Activated naive CD8-positive, alpha-beta T cell treated with anti-CD3 and anti-CD28 coated beads, Interleukin-2, amount 50 U/mL, for 16 hours (primary cell): ENCODE measurements at places on chromosomes 2 and 18.
A peak's percentile ranks its signal among the peaks of the same experiment; 100 is the strongest.

DNA sequence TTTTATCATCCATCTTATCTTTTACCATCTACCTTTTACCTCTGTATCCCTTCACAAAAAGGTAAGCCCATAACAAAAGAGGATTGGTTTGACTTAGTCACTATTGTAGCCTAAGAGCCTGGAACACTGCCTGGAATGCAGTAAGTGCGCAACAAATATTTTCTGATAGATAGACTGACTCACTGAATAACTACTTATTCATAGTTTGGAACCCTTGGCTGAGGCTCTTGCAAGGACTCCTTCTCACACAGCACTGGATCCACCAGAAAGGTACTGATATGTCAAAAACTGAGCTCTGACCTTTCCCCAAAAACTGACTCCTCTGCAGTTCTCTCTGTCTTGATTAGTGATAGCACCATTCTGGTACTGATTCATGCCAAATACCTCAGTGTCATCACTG, 426.7 kb downstream of the SETBP1 start:
- DNase-seq, result no peak

DNA sequence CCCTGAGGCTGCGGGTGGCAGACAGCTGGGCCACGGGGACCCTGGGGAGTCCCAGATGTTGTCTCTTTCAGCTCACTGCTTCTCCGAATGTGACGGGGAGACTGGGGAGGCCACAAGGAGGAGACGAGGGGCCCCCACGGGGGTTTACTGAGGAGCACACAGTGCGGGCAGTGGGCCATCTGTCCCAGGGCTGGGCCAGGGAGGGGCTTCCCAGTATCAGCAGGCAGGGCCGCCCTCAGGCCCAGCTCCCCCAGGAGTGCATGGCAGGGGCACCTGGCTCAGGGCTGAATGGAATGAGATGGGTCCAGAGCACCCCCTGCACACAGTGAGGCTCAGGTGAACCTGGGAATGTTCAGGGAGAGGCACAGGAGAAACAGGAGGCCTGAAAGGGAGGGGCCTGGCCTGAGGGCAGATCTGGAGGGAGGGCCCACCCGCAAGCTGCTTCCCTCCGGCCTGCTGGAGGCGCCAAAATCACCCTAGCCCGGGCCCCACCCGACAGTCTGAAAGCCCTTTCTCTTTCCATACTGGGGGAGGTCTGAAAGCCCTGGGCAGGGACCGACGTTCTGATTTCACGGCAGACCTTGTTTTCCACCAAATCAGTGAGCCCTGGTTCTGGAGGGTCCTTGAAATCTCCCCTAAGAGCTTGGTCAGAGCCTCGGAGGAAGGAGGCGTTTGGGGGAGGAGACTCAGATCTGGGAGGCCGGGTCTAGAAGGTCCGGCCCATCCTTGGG, 35.5 kb upstream of the PTMA start:
- no peak for DNase-seq

DNA sequence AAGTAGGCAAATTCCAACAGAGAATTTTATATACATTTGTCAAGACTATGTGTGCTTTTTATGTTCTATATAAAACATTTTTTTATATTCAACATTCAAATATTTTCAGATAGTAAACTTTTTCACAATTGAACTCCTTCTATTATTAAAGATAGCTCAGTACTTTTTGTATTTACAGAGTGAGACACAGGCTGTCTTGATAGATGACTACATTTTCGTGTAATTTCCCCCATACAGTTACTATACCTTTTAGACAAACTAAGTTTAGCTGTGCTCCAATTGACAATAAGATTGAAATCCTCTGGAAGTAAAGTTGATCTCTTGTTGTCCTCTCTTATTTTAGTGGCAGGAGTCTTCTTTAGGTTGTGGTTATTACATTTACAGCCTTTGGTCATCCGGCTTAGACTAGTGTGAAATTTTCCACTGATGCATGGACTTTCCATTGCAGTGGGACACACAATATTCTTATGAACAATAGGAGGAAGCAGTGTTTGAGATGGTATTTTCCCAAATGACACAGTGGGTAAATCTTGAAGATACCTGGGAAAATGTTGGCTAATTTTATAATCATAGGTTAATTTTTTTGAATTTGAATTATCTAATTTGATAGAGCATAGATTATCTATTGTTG, 21.0 kb downstream of the ZSWIM2 start:
- DNase-seq, result no peak

GRCh38 chr2:16386431-16386830, 279.2 kb downstream of the CYRIA start:
- DNase-seq, result no peak

- DNase-seq, result no peak
Observed at GRCh38 chr2:113283704-113284284, 5.1 kb upstream of the PAX8 start.

DNA sequence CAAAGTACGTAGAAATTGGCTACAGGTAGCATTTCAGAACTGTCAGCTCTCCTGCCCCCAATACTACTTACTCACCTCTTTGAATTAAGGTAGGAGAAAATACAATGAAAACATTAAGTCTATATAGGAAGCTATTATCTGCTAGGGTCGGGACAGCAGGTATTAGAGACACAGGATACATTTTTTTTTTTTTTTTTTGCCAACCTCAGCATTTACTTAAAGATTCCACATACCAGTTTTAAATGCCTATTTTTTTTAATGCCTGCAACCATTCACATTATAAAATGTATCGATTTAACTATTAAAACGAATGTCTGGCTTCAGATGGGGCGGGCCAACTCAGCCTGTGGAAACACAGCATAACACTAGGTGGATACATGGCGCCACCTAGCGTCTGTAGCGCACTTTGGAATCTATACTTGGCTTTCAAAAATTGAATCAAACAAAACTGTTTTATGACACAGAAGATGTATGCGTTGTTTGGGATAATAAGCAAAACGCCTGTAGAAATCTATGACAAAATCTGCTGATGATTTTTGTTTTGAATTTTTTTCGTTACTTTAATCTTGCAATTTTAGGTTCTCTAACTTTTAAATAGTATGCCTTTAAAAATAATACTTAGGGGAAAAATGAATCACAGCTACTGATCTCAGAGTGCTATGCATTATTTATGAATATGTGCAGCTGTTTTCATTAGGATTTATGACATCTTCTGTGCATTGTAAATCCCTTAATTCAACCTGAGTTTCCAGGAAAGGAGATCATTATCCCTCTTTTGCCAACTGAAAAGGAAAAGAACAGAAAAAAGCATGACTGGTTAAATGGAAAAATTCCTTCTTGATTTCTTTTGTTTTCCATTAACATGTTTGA, 261.0 kb downstream of the NYAP2 start:
- DNase-seq, result peak; percentile 50

- no peak for DNase-seq
Observed at GRCh38 chr2:232838406-232838874, 31.6 kb upstream of the SNORC start.

DNA sequence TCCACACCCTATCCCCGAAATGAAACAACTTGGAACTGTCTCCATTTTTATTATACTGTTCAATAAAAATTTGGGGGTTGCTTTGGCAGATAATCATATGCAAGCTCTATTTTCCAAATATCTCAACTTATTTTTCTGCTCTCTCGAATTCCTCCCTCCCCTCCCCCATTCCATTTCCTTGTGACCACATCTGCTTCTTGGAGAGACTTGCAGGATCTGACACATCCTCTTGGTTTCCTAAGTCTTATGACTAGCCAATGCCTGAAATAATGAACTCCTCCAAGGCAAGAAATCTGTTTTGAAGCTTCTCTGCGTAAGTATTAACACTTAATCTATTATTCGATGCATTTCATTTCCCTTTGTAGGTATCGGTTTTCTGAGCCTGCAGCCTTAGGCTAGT, 16.1 kb downstream of the TGIF1 start:
- no peak for DNase-seq

DNA sequence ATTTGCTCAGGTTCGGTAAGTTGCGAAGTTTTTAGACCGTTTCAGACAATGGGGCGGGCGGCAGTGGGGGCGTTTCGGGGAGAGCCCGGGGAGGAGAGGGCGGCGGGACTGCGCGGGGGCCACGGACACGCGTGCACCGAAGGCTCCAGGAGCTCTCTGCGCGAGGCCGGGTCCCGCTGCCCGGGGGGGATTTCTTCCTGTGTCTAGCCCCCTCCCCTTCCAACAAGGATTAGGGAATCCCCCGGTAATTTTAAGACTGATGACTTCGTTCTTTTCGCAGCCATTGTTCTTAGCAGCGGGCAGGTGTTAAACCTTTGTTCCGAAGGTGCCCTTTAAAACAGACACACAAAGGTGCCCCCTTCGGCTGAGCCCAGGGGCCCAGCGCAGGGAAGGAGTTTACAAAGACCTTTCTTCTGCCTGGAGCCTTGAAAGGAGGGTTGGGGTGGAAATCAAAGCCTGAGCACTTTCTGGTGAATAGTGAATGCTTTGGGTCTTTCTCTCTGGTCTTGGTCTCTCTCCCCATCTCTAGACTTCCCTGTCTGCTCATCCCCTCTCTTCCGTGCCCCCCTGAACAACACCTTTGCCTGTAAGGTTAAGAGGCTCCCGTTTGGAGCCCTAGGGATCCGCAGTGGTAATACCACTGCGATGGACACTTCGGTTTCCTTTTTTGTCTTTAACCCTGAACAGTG, 2.1 kb downstream of the TRIB2 start:
- DNase-seq, result no peak

GRCh38 chr2:181847702-181848101, 43.8 kb upstream of the ITPRID2 start:
- no peak for DNase-seq

- DNase-seq, result no peak
Observed at GRCh38 chr2:21939967-21940366, 816.2 kb downstream of the TDRD15 start.

DNA sequence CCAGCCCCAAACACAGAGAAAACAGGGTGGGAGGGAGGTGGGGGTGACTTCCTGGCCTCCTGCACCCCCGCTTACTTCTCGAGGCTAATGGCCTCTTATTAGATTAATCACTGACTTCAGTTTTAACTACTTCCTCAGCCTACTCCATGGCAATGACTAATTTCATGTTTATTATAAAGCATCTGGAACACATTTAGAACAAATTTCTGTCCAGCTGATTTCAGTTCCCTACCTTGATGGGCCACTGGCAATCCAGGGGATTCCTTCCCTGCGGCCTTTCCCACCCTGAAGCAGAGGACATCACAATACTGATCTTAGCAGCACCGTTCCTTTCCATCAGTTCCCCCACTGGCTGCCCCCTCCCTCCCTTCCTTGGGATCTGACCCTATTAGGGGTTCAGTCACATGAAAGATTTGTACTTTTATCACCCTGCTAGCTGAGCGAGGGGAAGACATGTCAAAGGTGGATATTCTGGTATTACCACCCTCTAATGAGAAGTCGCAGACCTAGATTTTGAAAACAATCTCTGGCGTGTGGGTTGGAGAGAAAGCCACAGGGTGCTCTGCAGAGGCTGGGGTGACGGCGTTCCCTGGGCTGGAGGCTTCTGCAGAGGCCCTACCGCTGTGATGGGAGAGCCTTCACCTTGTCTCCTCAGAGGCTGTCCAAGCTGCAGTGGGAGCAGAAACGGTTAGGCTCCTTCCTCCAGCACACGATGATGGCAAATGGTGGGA, 67.6 kb downstream of the KIAA2012 start:
- DNase-seq, result no peak

- DNase-seq, result no peak
Observed at GRCh38 chr2:173555833-173556232, 201.2 kb downstream of the CDCA7 start.

- DNase-seq, result no peak
Observed at GRCh38 chr2:235721625-235722024, 227.8 kb downstream of the AGAP1 start.

- no peak for DNase-seq
Observed at GRCh38 chr2:75788154-75788553, 77.4 kb upstream of the GCFC2 start.
